Activated CD4-positive, alpha-beta T cell treated with anti-CD3 and anti-CD28 coated beads, Interleukin-2, amount 50 U/mL, for 4 hours (primary cell): ENCODE measurements at places on chromosomes 1 and 21.

GRCh38 chr1:53616927-53617326, 122.0 kb downstream of the GLIS1 start:
- no peak for DNase-seq

- no peak for DNase-seq
These were observed 92.6 kb downstream of the NID1 start for GRCh38 chr1:235972311-235972689.

- no peak for DNase-seq
These were observed 106.6 kb downstream of the TNNI3K start for GRCh38 chr1:74341702-74342339.

- no peak for DNase-seq
These were observed 1044.0 kb upstream of the ADGRL4 start for GRCh38 chr1:80050523-80050922.

DNA sequence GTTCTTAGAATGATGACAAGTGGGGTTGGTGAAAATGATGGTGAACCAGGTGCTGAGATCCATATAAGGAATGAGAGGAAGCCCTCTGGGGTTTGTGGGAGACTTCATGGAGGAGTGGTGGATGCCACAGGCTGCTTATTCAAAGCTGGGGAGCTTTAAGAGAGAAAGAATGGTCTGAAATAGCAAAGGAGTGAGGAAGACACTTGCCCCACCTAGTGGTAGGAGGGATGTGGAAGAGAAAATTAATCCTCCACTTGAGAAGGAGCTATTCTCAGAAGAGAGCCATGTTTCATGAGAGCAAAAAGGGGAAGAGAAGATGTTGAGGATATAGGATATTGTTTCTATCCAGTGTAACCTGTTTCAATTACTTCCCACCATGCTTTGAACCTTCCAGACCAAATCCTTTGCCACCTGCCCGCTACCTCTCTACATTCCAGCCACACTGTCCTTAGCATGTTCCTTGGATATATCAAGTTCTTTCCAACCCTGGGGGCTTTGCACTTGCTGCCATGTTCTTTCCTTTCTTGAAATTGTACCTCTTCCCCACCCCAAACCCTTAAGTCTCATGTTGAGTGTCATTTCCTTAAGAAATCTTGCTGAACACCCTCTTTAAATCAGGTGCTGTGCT, 19.6 kb upstream of the ZNF648 start:
- DNase-seq, result no peak

DNA sequence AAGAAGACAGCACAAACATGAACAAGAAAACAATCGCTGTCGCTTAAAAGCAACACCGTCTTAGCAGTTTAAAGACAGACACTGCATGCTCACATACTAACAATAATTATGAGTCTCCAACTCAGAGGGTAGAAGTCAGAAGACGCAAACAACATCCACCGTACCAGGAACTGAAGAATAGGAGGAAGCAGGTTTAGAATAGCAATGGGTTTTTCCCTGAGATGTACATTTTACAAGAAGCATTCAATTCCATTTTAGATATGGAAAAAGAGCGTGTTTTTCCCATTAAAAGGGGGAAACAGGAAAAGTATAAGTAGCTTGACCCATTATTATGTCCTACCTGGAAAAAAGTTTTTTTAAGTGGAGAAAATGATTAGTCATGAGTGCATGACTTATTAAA, 34.5 kb upstream of the KCNE1 start:
- no peak for DNase-seq

DNA sequence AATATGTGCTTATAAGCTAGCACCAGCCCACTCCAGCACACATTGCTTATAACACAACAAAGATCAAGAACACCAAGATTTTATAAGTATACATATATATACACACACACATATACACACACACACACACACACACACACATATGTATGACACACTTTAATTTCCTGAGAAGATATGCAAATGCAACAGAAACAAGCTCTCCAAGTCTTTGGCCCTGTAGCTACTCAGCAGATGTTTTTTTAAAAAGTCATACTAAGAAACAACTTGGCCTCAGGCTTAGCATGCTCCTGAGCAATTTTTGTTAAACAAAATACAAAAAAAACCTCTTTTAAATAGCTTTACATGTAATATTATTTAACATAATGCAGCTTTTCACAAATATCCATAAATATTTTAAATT, 11.1 kb downstream of the TNFSF18 start:
- no peak for DNase-seq

GRCh38 chr1:190373705-190374336, 103.8 kb downstream of the BRINP3 start:
- DNase-seq, result no peak

DNA sequence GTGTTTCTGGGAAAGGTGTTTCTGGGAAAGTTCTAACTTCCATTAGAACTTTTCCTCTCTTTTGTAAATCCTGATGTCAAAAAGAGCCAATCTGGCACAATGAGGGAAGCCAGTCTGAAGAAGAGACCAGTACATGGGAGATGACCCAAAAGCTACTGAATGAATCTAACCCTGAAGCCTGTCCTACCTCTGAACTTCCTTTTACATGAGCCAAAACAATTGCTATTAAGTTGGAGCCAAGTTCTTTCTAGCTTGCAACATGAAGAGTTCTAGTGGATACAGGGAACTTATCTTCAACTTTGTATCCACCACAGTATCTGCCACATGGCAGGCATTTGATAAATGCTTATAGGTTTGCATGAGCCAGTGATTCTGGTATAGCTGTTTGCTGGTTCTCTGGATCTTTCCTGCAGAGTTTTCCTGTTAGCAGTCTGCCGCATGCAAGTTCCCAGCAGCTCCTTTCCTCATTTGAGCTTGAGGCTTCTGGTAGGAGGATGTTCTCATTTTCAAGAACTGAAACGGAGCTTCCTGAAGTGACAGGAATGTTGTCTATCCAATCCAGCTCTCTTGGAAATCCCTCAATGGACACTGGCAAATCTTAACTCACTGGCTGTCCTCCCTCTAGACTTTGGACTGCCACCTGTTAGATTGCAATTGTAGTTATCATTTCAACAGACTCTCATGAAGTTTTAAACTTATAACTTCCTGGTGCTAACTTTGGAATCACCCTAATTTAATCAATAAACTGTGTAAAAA, 73.1 kb upstream of the LPGAT1 start:
- no peak for DNase-seq

DNA sequence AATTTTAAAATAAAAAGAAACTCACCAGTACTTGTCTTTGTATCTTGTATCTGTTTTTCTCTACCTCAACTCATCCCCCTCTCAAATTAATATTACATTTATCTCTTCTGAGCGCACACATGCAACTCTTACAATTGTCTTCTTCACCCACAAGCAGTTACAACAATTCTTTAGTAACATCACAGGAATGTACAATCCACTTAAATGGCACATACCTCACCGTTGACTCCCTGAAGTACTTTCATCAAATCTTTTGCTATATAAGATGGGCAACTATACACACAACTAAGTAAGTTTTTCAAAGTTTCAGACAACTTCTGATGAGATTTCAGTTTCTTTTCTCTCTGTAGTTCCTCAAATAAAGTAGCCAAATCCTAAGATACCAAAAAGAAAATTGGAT, 28.3 kb downstream of the HEATR1 start:
- DNase-seq, result no peak

- no peak for DNase-seq
These were observed 195.1 kb downstream of the PTPRC start for GRCh38 chr1:198833706-198834503.

- DNase-seq, result no peak
These were observed 36.6 kb downstream of the UBE2T start for GRCh38 chr1:202305168-202305567.

DNA sequence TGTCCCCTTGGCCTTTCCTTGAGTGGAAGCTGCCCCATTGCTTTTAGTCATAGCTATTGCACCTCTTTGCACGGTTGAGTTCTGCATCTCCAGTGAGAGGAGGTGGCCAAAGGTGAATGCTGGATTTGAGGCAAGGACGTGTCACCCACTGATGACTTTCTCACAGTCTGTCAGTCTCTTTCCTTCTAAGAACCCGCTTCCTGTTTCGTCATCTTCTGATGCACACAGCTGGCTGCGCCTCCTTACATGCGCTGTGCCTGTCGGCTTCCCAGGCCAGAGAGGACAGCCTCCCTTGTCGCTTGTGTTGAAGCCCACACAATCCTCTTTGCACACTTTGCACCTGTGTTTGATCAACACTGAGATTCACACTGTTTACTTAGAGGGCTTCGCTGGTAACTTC, 41.8 kb upstream of the PWP2 start:
- DNase-seq, result peak; percentile 73

GRCh38 chr1:2801046-2801445, 447 bp downstream of the TTC34 start:
- no peak for DNase-seq

DNA sequence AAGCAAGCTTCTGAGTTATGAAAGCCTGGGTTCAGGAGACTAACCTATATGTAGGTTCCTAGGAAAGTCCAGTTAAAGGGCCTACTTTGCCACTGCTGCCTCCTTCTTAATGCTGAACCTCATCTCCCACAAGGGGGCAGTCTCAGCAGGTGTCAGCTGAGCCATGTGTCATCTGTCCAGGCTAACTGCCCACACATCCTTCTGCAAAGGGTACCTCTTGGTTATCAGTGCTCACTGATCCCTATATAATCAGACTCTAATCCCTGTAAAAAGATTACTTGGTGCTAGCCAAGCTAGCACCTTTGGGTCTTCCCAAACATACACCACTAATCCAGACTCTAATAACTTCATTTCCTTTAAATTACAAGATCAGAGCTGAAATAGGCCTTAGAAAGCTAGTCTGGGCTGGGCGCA, 9.0 kb downstream of the PRDX1 start:
- peak; percentile 48 for DNase-seq

- DNase-seq, result no peak
These were observed 301.7 kb upstream of the LYPLAL1 start for GRCh38 chr1:218872026-218872425.

DNA sequence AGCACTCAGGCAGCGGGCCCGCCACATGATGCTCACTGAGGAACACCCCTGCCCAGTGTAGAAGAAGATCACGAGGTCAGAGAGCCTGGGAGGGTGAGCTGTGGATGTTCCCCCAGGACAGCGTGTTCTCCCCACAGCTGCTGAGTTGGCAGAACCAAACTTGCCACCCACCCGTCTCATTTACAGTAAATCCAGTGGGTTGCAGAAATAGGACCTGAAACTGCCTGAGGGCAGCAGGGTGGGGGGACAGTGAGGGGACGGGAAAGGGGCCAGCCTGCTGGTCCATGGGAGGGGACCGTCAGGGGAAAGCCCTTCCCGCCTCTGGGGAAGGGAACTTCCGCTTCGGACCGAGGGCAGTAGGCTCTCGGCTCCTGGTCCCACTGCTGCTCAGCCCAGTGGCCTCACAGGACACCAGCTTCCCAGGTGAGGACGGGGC, at the start of gene C1QB:
C1QB (plus strand) TSS at position 356 of the 436 bp plus-strand sequence. CDS start 6,227 bp downstream, outside the sequence.
- no peak for DNase-seq

GRCh38 chr1:30962609-30963508, 54.3 kb upstream of the SDC3 start:
- no peak for DNase-seq

GRCh38 chr21:33067457-33067856, 2.5 kb upstream of the OLIG1 start:
- DNase-seq, result no peak

GRCh38 chr1:27136998-27137542, 17.9 kb downstream of the SLC9A1 start:
- DNase-seq, result peak; percentile 69

GRCh38 chr1:17158961-17159360, 39.7 kb upstream of the PADI2 start:
- no peak for DNase-seq

DNA sequence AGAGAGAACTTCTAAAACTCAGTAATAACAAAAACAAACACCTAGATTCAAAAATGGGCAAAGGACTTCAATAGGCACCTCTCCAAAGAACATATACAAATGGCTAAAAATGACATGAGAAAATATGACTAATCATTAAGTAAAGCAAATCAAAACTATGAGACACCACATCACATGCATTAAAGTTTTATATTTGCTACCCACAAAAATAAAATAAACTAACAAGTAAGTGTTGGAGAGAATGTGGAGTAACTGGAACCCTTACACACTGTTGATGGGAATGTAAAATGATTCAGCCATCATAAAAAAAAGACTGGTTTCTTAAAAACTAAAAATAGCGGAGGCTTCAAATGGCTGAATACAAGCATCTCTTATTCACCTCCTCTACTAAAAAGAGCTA, 262.1 kb upstream of the PKN2 start:
- no peak for DNase-seq

DNA sequence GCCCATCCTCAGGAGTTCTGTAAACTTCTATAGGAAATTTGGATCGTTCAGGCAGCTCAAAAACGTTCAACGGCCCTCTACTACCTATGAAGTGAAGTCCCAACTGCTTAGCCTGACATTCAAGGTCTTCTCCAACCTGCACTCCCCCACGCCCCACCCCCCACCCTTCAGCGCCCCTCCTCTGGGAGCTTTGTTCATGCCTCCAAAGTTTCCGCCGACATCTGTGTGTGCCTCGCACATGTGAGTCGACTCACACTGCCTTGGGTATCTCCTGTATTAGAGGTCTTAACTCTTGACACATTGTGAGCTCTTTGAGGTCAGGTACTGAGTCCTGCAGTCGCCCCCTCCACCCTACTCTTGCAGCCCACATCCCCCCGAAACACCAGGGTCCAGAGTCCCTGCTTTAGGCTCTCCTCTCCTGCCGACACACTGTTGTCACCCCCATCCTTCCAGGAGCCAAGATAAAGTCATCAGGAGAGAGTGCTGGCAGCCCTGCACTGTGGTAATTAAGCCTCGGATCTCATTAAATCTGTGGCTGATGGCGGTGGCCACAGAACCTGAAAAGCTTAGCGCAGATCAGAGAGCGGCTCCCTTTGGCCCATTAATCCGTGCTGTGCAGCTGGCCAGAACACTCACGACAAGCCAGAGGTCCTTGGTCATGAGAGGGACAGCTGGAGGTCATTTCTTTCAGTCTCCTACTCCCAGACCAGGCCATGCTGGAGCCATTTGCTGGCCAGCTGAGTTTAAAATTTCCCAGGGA, 1.4 kb upstream of the PAFAH2 start:
- DNase-seq, result no peak

GRCh38 chr1:57262472-57262871, 161.4 kb downstream of the DAB1 start:
- no peak for DNase-seq

DNA sequence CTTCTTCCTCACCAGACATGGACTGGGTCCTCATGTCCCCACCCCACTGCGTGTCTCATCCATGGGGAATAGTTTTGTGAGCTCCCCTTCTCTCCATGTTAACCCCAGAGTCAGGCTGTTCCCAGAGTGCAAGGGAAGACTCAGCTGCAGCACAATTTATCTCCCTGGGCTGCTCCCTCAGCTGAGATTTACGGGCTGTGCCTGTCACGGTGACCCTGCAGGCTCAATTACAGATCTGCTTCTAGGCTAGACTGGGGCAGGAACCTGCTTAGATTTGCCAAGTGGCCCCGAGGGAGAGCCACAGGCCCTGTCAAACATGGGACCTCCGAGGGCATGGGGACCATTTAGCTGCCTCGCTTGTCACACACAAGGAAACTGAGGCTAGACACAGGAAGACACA, 37.8 kb downstream of the CDCP2 start:
- DNase-seq, result no peak
